ENCODE measurements at places on chromosomes 7 and 10.

DNA sequence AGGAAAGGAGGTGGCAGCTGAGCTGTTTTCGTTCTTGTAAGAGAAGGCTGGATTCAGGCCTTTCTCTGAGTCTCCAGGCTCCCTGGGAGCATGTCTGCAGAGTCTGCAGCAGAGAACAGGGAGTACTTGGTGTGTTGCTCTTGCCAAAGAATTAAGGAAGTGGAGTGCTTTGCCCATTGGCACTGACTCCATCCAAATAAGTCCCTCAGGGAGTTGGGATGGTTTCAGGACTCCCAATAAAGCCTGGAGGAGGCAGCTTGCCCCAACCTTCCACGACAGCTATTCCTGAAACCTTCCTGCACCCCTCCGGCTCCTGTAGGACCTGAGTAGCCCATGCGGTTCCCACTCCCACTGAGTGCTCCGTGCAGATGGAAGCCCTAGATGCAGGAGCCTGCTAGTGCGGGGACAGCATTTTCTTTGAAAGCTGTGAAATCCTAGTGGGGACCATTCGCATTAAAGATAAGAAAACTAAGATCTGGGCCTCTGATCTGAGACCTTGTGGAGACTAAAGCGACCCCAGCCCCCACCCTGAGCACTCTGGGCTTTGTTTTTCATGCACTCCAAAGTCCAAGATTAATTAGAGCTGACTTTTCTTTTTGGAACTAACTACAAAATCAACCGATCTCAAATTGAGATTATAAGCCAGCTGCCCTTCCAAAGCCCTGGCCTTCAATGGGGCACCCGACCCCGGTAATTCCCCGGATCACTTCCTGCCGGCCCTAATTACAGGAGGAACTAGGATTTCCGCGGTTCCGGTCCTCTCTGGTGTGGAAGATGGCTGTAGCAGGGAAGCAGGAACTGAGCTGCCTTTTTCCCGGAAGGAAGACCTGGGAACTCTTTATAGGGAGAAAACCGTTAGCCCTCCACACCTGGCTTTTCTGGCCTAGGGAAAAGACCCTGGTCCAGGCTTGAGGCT lies 110.2 kb downstream of the COL13A1 start:
- DNase-seq = no peak

DNA sequence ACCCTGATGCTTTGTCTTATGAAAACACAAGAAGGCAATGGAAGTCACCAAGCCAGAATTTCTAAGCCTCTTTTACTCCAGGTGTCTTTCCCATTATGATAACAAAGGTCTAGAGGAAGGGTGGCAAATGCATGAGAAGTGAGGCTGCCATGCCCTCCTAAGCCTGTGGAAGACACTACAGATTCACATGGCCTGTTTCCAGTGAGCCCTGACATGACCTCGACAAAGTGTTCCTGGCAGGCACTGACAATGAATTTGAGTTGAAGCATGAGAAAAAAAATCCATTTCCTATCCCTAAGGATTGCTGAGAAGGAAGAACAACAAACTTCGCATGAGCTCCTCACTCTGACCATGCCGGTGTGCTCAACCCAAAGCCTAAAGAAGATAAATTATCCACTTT lies 268.0 kb downstream of the HTR7 start:
- no peak for DNase-seq

GRCh38 chr10:70843333-70843732 lies 27.6 kb downstream of the SGPL1 start:
- DNase-seq = no peak

DNA sequence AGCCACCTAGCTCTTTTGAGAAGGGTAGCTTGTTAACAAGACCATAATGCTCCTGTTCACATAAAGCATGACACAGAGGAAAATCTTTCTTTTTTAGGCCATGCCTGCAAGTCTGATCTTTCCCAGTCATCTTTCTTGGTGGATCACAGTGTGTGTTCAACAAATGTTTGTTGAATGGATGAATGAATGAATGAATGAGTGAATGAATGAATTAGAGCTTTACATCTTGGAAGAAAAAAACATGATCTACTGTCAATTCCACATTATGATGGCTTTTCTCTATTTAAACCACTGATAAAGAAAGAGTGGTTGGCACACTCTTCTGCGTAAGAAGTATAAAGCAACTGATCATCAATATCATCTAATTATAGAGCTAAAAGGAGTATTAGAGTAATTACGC lies 148.7 kb downstream of the CCDC71L start:
- no peak for DNase-seq

- no peak for DNase-seq
Observed at GRCh38 chr10:26468291-26468690, 30.1 kb downstream of the APBB1IP start.

- no peak for DNase-seq
Observed at GRCh38 chr7:46742601-46743000, 821.5 kb upstream of the IGFBP3 start.

GRCh38 chr7:73343671-73344380 lies 15.9 kb downstream of the FKBP6 start:
- DNase-seq = no peak

GRCh38 chr7:136138991-136139390 lies 161.8 kb upstream of the MTPN start:
- no peak for DNase-seq

GRCh38 chr10:66782144-66782543 lies 143.7 kb upstream of the LRRTM3 start:
- DNase-seq = no peak

- DNase-seq = no peak
Observed at GRCh38 chr10:77983384-77984341, 45.7 kb downstream of the POLR3A start.

DNA sequence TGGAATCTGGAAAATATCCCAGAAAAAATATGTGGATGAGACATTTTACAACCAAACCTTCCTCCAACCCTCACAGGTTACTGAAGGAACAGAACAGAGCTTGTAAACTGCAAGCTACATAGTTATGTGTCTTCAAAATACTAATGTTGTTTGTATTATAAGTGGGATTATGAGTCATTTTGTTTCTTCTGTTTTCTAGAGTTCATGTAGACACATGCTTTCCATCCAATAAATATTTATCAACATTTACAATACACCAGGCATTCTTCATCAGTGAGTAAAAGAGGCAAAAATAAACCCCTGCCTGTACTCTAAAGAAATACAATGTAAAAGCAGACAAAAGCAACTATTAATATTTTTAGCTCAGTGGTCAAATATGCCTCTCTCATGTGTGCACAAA lies 38.0 kb upstream of the TES start:
- no peak for DNase-seq

GRCh38 chr10:129079705-129080104 lies 387.3 kb upstream of the MGMT start:
- no peak for DNase-seq

DNA sequence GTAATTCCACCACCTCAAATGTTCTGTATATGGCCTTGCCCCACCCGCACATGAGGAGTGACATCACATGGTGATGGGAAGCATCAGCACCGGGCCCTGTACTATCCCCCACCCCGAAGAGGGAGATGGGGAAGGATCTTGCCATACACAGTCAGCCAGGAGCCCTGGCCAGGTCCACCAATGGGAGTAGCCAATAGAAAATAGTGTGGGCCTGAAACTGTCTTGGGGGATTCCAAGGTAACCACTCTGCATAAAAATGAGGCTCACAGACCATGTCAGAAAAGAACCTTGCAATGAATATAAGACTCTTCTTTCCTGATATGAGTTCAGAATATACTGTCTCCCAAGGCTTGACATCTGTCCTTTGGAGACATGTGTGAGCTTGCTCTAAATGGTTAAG lies 51.1 kb downstream of the ADRB1 start:
- no peak for DNase-seq

DNA sequence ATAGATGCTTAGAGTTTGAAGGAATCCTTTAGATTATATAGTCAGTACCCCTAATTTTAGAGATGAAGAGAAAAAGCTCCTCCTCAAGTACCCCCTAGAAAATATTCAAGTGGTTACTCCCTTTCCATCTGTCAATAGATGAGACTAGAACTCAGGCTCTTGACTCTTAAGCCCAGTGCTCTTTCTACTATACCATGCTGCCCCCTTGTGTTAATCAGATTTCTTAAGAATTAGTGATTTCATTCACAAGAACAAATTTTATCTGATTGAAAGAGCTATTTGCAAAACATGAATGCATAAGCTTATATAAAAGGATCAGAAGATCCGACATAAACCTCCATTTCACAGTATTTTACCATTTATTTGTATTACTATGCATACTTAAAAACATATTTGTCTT lies 179.3 kb downstream of the TFEC start:
- no peak for DNase-seq

- DNase-seq = no peak
Observed at GRCh38 chr7:122652876-122653275, 46.0 kb downstream of the RNF133 start.

GRCh38 chr7:721619-722248 lies 4.8 kb upstream of the DNAAF5 start:
- no peak for DNase-seq

GRCh38 chr10:126060261-126060931 lies 164.0 kb downstream of the FANK1 start:
- no peak for DNase-seq

Measured in HEK293T (cell line).